ENCODE measurements at places on chromosomes 2 and 18. TPM values are rescaled to one million over a fixed set of nuclear protein-coding genes. Genes with fewer than 3 reads are reported as not detected.

CD207 gene
- total RNA-seq: not detected

LYG1 gene
- 0.44 TPM for total RNA-seq

MCM6 gene
- 16.9 TPM for total RNA-seq

FAHD2A gene
- 24.6 TPM for total RNA-seq

SH2D6 gene
- total RNA-seq: not detected

NT5C1B gene
- not detected for total RNA-seq

KCNG2 gene
- total RNA-seq: not detected

GKN1 gene
- 0.22 TPM for total RNA-seq

CHRNA1 gene
- 0.66 TPM for total RNA-seq

ST8SIA3 gene
- total RNA-seq: not detected

EVA1A gene
- 51.3 TPM for total RNA-seq

MROH2A gene
- not detected for total RNA-seq

EFEMP1 gene
- total RNA-seq: 658 TPM

ZNF2 gene
- 5.7 TPM for total RNA-seq

TUBA3D gene
- not detected for total RNA-seq

FOSL2 gene
- total RNA-seq: 38.4 TPM

TBR1 gene
- total RNA-seq: under 0.01 TPM

PECR gene
- total RNA-seq: 1.5 TPM

Data from placental pericyte (primary cell).